ENCODE measurements at places on chromosomes 7 and 10.

- DNase-seq, result no peak
Observed at GRCh38 chr10:28857164-28857563, 179.8 kb downstream of the BAMBI start.

DNA sequence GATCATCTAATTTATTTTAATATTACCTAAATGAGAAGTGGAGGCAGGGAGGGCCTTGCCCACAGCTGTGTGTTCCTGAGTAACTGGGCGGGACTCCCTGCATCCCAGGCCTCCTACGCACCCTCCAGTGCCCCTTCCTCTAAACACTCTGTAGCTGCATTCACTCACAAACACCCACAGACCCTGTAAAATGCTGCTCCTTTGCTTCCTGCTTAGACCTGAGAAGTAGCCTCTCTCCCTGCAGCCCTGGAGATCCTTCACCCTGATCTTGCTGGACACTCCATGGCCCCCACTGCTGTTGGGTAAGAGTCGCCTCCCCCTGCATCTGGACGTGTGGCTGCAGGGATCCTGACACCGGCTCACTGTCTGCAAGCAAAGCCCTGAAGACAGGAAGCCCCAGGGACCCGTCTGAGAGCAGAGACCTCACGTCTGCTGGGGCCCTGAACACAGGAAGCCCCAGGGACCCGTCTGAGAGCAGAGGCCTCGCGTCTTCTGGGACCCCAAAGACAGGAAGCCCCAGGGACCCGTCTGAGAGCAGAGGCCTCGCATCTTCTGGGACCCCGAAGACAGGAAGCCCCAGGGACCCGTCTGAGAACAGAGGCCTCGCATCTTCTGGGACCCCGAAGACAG is 589.8 kb downstream of the DNAJB6 start:
- DNase-seq, result no peak

DNA sequence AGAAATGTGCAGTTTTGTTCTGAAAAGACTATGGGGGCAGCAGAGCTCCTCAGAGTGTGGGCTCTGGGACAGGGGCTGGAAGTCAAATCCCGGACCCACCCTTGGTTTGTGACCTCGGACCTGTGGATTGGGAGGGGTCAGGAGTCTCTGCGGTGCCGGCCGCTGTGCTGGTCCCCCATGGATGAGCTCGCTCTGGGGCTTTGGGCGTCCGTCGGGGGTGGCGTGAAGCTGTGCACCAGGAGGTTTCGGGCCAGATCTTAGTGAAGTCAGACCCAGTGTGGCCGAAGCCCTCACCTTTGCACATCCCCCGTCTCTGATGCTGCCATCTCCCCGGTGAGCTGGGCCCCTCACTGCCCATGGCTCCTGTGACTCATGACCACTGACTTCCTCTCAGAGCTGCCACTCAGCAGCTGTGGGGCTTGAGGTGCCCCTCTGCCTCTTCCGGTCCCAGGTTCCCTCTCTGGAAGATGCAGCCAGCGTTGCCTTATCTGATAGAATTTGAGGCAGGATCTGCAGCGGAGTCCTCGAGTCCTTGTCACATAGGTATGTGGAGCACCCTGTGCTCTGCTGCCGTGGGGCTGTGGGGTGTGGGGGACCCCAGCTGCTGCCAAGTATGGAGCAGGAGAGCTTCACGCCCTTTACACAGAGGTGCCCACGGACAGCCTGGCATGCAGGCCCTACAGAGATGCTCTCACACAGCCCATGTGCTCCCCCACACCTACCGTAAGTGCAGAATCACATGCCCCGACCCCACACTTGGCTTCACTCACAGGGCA is 11.4 kb upstream of the SCART1 start:
- DNase-seq, result no peak

DNA sequence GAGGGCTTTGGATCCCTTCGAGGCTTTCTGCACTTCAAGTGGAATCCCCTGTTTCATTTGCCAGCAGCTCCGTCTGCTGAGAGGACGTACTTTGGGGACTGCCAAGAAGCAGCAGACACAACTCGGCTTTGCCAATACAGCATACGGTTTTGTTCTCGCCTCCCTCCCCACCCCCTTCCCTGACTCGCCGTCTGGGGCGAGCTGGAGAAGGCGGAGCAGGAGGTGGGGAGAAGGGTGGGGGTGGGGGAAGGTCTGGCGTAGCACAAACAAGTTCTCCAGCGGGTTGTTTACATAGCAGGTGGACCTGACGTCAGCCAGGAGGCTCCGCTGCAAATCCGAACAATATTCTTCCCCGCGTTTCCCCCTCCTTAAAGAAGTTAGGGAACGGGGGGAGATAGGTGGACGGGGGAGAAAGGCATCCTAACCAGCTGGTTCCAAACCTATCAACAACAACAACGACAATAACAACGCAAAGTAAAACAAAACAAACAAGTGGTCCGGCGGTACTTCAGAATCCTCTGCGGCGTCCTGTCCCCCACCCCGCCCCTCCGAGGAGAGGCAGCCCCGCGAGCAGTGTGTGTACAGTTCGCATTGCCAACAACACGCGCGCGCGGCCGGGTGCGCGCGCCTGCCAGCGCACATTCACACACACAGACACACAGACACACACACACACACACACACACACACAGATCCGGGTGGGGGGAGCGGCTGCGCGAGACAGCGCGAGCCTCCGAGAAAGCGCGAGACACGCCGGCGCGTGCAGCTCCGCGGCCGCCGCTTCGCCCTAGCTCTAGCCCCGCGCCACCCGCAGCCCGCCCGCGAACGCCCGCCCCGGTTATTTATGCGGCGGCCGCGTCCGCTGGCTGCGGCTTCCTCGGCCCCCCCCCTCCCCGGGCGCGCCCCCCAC is 167.0 kb upstream of the PPP1R3A start:
- DNase-seq, result no peak
